Stimulated activated CD8-positive, alpha-beta memory T cell treated with anti-CD3 and anti-CD28 coated beads, Interleukin-4, amount 100 ng/mL, for 24 hours (primary cell): ENCODE measurements at places on chromosomes 3 and 15.

- DNase-seq, result no peak
These were observed 242.0 kb downstream of the MAGI1 start for GRCh38 chr3:65796676-65797075.

GRCh38 chr3:67558426-67558825 is 96.0 kb downstream of the SUCLG2 start:
- DNase-seq, result no peak

GRCh38 chr3:187305881-187306280 is 14.3 kb upstream of the MASP1 start:
- DNase-seq, result no peak

DNA sequence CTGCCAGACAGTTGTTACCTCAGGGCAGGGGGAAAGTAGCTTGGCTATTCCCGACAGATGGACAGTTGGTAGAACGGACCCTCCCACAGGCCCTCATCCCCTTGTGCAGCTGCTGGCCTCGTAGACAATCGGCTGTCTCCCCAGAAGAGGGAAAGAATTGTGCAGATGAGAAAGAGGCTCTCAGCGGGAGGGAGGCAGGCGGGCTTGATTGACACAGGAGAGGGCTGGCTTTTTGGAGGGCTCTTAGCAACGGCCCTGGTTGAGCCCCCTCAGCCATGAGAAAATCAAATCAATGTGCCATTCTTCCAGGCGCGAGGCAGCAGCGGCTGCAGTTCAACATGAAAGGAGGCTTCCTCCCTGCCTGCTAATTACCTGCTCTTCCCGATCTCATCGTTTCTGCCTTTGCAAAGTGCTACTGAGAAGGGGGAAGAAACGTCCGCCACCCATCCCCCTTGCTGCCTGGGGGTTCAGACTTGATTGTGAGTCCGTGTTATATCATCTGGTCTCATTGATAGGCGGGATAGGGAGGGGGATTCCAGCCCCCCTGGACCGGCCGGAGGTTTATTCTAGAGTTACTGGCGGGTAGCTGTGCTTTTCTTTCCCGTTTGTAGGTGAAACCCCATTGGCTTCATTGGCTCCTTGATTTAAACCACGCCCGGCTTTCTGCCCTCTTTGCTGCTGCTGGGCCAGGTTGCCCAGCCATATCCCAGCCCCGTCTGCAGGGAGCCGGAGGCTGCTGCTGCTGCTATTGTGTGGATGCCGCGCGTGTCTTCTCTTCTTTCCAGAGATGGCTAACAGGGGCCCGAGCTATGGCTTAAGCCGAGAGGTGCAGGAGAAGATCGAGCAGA is at the start of gene TAGLN3:
TAGLN3 (plus strand) TSS at position 287 of the 848 bp plus-strand sequence; CDS start at position 788, 501 bp downstream.
- DNase-seq, result no peak

DNA sequence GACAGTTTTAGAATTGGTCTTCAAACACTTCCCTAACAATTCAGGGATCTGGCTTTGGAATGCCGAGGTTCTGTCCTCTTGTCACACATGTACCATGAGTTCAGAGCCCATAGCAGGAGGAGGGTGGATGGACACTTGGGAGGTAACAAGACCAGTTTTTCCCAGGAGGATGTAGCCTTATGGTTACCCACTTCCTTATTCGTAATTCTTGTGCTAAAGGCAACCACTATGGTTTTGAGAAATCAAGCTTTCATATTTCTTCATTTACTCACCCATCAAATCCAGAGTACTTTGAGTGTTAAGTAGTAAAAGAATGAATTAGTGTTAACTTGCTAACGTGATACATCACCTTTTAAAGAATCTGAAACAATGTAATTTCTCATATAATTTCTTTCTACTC is 479.6 kb upstream of the ALCAM start:
- DNase-seq, result no peak

DNA sequence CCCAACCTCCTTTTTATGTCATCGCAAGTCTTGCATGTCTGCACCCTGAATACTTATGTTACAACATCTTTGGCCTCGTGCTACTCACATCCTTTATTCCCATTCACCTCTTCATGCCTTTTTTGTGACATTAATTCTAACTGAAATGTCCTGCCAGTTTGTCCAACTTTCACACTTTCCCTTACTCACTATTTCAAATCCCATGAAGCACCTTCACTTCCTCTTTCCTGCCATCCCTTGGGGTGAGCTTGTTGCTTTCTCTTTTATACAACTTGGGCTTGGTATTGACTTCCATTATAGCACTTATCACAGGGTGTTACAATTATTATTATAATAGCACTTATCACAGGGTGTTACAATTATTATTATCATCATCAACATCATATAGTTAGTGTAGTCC is 496.3 kb downstream of the NLGN1 start:
- DNase-seq, result no peak

DNA sequence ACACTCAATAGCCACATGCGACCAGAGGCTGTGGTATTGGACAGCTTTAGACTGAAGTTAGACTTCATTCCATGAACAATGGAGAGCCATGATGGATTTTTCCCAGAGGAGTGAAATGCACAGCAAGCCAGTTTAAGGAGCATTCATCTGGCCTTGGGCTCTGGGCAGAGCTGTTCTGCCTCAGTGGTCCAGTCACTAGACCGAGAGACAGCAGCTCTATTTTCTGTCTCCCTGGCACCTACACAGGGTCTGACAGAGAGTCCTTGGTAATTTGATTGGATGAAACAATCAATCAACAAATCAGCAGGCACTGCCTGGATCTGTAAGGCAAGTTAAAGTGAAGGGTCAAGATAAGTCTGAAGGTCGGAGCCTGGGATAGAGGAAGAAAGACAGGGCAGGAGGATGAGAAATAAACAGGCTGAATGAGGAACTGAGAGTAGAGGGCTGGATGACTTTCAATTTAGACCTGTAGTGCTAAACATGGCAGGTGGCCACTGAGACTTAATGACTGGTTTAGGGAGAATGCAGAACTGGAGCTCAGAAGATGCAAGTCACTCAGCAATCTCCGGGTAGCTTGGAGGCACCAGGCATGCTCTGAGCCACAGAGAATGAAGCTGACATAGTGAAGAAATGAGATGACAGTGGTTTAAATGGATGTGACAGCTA is 98.5 kb upstream of the SLC25A36 start:
- DNase-seq, result no peak

- no peak for DNase-seq
These were observed 43.9 kb downstream of the PTPN23 start for GRCh38 chr3:47424434-47425382.

- DNase-seq, result no peak
These were observed 461.1 kb upstream of the TBL1XR1 start for GRCh38 chr3:177658354-177658753.

GRCh38 chr3:46289966-46290365 is 47.7 kb downstream of the CCR3 start:
- DNase-seq, result no peak

DNA sequence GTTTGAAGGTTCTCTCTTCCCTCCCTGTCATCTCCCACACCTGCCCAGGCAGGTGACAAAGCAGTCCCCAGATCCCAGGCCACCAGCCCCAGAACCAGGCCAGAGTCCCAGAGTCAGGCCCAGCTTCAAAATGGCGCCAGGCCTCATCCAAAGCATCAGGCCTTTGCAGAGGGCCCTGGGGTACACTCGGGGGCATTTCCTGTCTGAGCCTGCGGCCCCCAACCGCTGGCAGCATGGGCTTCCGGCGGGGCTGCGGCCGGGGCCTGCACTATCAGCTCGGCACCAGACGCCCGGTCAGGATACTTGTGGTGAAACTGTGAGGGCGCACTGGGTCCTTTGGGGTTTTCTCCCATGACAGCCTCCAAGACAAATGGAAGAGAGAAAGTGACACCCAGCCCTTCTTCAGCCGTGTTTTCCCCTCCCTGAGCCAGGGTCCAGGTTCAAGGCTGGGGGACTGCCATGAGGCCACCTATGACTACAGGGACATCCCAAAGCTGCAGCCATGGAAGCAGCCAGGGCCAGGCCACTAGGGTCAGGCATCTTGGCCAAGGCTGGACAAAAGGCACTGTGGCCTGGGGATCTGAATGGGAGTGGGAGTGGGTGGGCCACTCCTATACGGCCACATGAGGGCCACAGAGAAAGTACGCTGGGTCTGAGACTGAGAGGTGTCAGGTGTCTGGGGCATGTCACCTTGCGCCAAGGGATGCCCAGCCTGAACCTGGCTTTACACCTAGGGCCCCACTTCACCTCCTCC is 33.9 kb downstream of the RPN1 start:
- no peak for DNase-seq
